SK-N-DZ (cell line): ENCODE measurements at places on chromosomes 7 and 10.

GRCh38 chr7:17300437-17300836, 2.0 kb downstream of the AHR start:
- no peak for DNase-seq

GRCh38 chr10:15146366-15146765, 22.1 kb downstream of the NMT2 start:
- DNase-seq = no peak

GRCh38 chr7:4838626-4839334, 23.1 kb downstream of the PAPOLB start:
- DNase-seq = no peak

- DNase-seq = no peak
Observed at GRCh38 chr10:117353684-117354083, 21.6 kb downstream of the PDZD8 start.

- DNase-seq = no peak
Observed at GRCh38 chr7:135160858-135161653, 9.5 kb downstream of the CYREN start.

- DNase-seq = no peak
Observed at GRCh38 chr10:113756940-113757543, 5.6 kb downstream of the PLEKHS1 start.

DNA sequence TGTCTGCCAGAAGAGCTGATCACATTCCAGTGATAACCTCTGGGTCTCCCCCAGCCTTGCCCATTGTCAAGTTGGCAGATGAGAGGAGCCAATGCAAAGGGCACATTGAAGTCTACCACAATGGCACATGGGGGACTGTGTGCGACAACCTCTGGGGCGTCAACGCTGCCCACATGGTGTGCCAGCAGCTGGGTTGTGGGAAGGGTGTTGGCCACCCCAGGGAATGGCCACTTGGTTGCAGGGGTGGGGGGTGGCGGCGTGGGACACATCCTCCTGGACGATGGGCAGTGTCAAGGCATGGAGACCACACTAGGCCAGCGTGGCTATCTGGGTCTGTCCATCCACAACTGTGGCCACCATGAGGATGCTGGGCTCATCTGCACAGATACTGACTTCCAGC, 43.4 kb downstream of the CUZD1 start:
- no peak for DNase-seq

DNA sequence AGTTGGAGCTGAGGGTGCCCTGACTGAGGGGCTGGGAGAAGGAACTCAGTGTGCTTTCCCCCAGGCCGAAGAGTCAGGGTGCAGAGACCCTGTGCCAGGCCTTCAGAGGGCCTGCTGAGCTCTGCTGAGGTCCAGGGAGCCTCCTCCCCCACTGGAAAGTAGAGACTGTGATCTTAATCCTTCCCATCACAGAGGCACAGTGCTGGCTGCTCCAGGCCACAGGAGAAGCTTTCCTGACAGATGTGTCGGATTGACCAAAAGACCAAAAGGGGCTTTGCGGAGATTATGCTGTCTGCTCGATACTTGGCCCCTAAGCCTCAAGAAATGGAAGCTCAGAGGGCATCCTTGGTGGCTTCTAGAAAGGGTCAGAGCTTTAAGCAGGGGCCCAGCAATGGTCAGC, 32.9 kb upstream of the BTRC start:
- DNase-seq = no peak

DNA sequence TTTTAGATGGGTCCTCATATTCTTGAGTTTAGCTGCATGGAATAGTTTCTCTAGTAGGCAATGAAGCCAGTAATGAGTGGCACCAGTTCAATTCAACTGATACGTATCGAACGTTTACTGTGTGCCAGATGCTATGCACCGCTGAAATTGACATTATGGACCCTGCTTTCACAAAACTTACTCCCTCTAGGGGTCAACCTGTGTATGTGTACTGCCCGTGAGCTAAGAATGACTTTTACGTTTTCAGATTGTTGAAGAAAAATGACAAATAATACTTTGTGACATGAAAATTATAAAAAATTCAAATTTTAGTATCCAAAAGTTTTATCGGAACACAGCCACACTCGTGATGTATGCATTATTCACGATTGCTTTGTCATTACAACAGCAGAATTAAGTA, 95.5 kb downstream of the ZMYND11 start:
- peak; percentile 45 for DNase-seq

- DNase-seq = no peak
Observed at GRCh38 chr7:133412942-133413341, 160.1 kb downstream of the EXOC4 start.

- no peak for DNase-seq
Observed at GRCh38 chr10:45580371-45581215, 92.0 kb downstream of the ZFAND4 start.

GRCh38 chr7:150858236-150859197, 6.2 kb downstream of the AOC1 start:
- DNase-seq = no peak

GRCh38 chr10:22667093-22667480, 47.3 kb downstream of the PIP4K2A start:
- DNase-seq = no peak

DNA sequence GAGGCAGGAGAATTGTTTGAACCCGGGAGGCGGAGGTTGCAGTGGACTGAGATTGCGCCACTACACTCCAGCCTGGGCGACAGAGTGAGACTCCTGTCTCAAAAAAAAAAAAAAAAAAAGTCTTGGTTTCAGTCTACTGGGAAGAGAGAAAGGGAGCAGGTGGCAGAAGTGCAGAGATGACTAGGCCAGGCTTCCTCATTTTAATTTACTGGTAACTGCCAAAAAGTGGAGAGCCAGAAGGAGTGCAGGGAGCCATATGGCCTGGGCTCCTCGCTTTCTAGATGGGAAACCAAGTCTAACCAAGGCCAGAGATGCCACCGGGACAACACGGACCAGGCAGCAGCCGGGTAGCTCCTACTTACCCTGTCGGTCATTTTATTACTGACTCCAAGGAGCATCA, 12.2 kb downstream of the SEPHS1 start:
- no peak for DNase-seq

DNA sequence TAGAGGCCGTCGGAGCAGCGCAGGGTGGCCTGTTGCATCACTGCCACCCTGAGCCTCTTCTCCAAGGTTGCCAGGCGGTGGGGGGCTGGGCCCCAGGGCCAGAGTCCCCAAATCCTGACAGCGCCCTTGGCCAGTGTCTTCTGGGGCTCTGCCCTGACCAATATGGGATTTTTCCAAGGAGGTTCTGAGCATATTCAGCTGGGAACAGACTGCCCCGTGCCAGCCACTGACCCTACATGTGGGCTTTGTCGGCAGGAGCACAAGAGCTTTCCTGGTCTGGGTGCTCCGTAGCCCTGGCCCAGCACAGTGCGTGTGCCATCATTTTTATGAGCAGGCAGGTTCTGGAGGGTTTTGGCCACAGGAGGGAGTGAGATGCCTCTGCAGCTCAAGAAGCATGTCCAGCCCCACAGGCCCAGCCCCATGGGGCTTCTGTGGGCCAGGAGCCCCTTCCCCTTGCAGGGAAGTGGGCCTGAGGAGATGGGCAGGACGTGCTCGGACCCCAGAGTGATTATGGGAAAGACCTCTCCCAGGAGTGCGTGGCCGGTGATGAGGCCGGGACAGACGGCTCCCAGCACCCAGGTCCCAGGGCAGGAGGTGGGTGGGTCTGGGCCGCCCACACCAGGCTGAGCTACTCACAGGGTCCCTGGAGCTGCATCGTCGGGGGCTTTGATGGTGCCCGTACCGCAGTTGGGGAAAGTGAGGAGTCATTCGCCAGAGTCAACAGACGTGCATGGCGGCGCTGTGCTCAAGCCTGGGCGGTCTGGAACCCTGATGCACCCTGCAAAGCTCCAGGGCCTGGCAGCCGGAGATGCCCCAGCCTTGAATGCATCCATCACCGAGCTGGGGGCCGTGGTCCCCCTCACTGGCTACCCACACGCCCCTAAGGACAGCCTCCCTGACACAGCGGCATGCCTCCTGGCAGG, 66.6 kb downstream of the PWWP2B start:
- DNase-seq = no peak

GRCh38 chr10:3782451-3783315, 2.3 kb downstream of the KLF6 start:
- DNase-seq = no peak

DNA sequence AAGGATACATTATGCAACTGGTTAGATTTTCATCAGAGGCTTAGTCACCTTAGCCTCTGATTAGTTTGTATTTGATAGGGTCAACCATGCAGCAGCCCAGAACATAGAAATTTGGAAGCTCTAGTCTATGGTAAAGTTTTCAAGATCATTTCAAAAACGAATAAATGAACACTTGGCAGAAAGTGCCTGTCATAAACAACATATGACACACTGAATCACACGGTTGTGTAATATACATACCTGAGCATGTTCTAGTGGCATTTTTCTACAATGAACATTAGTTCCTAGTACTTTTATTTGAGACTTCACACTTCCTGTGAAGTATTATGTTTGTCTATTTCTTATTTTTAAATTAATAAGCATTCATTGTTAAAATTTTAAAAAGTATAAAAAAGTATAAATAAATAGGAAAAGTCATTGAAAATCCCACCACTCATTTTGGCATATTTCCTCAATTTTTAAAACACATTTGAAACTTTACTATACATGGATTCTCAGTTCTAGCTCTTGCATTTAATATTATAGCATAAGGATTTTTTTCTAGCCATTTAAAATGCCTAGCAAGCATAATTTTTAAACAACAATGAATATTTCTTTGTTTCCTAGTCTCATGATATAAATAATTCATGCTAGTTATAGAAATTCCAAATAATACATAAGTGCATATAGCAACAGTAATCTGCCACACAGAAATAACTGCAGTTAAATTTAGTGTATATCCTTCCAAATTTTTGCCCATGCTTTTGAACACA, 25.7 kb upstream of the PRPS1L1 start:
- DNase-seq = no peak

GRCh38 chr7:49111706-49112105, 187.4 kb downstream of the CDC14C start:
- DNase-seq = no peak

- DNase-seq = no peak
Observed at GRCh38 chr7:158649279-158649678, 55.3 kb downstream of the NCAPG2 start.

DNA sequence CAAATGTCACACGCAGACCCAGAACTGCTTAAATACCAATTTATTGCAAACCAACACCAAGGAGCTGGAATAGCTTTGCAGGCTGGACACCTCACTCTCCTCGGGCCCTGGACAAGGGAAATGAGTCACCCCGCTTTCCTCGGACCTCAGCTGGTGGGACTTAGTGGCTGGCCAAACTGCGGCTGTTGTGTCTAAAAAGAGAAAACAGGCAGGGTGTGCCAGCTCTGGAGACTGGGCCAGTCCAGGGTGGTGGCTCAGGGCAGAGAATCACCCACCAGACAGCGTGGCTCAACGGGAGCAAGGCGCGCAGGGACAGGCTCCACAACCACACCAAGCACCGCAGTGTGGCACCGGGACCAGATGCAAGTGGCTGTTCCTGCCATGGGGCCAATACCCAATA, 58.2 kb upstream of the CAMK2B start:
- no peak for DNase-seq

- peak; percentile 80 for DNase-seq
Observed at GRCh38 chr7:94289071-94289470, 105.6 kb upstream of the COL1A2 start.

DNA sequence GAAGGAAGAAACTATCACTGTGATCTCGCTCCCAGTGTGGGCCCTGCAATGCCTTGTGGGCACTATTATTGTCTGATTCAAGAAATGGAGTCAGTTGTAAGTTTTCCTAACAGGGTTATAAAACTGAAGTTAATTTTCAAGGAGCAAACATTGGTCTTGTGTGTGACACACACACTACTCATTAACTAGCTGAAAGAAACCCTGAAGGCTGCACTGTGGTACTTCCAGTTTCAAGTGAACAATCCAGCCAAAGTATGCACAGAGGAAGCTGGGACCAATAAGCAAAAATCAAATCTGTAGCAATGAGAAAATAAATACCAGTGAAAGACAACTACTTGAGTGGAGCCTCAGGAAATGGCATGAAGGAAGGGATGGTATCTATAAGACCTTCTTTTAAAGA, 506.6 kb upstream of the POT1 start:
- DNase-seq = no peak

GRCh38 chr10:19620811-19621210, 195.4 kb upstream of the PLXDC2 start:
- no peak for DNase-seq

DNA sequence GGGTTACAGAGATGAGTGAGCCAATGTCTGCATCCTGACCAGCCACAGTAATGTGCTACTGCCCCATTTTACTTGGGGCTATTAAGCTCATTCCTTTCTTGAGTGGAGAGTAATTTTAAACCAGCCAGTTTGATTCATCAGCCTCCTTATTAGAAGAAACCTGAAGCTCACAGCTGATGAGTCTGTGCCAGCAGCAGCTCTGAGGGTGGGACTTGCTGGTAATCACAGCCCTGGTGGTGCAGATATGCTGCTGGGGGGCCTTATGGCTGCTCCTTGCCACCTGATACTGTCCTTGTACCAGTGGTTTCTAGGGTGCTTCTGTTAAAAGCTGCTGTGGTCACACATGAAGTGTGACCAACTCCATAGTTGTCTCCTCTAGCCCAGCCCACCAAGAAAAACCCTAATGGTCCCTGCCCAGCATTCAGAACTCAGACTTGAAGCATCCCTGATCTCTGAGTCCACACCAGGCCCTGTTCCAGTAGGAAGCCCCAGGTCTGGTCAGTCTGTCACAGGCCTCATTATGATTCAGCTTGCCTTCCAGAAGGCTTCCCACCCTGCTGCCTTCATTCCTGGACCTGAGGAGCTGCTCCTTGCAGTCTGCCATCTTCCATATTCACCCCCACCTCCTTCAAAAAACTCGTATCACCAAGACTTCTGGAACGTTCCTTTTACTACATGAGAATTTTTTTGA, 28.9 kb upstream of the RBM20 start:
- no peak for DNase-seq

DNA sequence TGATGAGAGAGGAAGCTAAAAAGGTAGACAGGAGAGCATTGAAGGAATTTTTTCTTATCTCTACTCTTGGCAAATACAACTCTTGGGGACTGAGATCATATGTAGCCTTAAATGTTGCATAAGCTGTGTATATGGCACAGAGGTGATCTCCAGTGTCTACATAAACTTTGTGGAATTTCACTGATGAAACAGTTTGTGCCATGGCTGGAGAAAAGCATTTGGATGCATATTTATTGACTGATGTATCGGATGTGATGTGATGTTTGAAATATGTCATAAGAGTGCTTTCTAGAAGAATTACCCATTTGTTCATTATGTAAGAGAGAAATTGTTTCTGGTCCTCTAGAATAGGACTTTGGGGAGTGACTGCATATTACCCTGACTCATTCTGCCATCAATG, 244.9 kb upstream of the LRRTM3 start:
- DNase-seq = no peak

- no peak for DNase-seq
Observed at GRCh38 chr10:70747192-70747965, 37.8 kb downstream of the TBATA start.

- DNase-seq = no peak
Observed at GRCh38 chr7:12756821-12757220, 69.4 kb downstream of the ARL4A start.

- DNase-seq = no peak
Observed at GRCh38 chr10:47218803-47219202, 81.2 kb upstream of the GDF10 start.
